ENCODE measurements at places on chromosomes 7 and 10. TPM values are rescaled to one million over a fixed set of nuclear protein-coding genes. Genes with fewer than 3 reads are reported as not detected.
A peak's percentile ranks its signal among the peaks of the same experiment; 100 is the strongest.

- no peak overlapping the region for H3K27ac ChIP-seq
- no peaks in the 10 kb centered on the region for H3K27me3 ChIP-seq
- DNase-seq: no peak
- H3K36me3 ChIP-seq: no peaks in the 10 kb centered on the region
These were observed 215.9 kb downstream of the PARD3 start for GRCh38 chr10:34599026-34599795.

- no peak for DNase-seq
- H3K4me3 ChIP-seq: no peak overlapping the region
- H3K4me1 ChIP-seq: peaks cover 2% of the 10 kb centered on the region
- H3K36me3 ChIP-seq: no peaks in the 10 kb centered on the region
- H3K27me3 ChIP-seq: peaks cover 2% of the 10 kb centered on the region
- H3K27ac ChIP-seq: no peak overlapping the region
These were observed 148.9 kb downstream of the ITGA8 start for GRCh38 chr10:15570738-15571339.

- no peak for DNase-seq
- no peak overlapping the region for H3K4me3 ChIP-seq
- H3K27me3 ChIP-seq: peaks cover 3% of the 10 kb centered on the region
- H3K27ac ChIP-seq: no peak overlapping the region
- H3K4me1 ChIP-seq: no peaks in the 10 kb centered on the region
These were observed 917.0 kb downstream of the TYW1 start for GRCh38 chr7:67913604-67914003.

DNA sequence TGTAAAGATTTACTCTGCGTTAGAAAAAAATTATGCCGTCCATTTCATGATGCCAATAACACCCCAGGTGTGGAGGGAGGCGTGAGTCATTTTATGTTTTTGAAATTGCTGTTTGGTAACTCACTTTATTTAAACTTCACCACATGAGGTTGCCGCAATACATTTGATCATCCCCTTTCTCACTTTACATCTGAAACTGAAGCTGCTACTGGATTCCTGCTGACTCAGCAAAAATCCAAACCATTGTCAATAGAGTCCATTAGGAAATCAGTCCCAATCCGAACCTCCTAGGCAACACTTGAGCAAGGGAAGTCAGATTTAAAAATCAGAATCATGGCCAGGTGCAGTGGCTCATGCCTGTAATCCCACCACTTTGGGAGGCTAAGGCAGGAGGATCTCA lies 136.6 kb upstream of the SVIL start:
- DNase-seq: no peak
- H3K27me3 ChIP-seq: peaks cover 3% of the 10 kb centered on the region
- H3K27ac ChIP-seq: no peak overlapping the region
- H3K4me1 ChIP-seq: no peaks in the 10 kb centered on the region
- no peak overlapping the region for H3K4me3 ChIP-seq
- H3K36me3 ChIP-seq: peaks cover 4% of the 10 kb centered on the region

SEMA3C gene
- total RNA-seq: 0.26 TPM

DNA sequence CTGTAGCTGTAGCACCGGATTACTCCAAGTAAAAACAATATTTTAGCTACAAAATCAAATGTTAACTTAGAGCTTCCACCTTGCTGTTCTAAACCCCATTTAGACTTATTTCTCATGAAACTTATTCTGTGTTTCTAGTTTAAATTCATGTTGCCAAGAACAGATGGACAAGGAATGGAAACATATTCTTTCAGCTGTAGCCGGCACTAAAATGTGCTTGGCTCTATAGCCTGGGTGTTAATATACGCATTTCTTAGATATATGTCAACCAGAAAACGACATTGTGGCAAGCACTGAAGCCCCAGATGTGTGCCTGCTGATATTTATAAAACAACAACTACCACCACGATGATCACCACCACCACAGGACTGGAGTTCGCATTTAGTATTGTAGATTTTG lies 190.3 kb upstream of the ETV1 start:
- H3K27me3 ChIP-seq: no peaks in the 10 kb centered on the region
- no peaks in the 10 kb centered on the region for H3K4me1 ChIP-seq
- no peak overlapping the region for H3K27ac ChIP-seq
- no peaks in the 10 kb centered on the region for H3K36me3 ChIP-seq
- DNase-seq: no peak
- no peak overlapping the region for H3K4me3 ChIP-seq

GRCh38 chr10:3407208-3407607 lies 234.6 kb upstream of the PITRM1 start:
- H3K4me3 ChIP-seq: no peak overlapping the region
- H3K4me1 ChIP-seq: peaks cover 21% of the 10 kb centered on the region
- H3K36me3 ChIP-seq: peaks cover 9% of the 10 kb centered on the region
- H3K27ac ChIP-seq: no peak overlapping the region
- no peak for DNase-seq

DNA sequence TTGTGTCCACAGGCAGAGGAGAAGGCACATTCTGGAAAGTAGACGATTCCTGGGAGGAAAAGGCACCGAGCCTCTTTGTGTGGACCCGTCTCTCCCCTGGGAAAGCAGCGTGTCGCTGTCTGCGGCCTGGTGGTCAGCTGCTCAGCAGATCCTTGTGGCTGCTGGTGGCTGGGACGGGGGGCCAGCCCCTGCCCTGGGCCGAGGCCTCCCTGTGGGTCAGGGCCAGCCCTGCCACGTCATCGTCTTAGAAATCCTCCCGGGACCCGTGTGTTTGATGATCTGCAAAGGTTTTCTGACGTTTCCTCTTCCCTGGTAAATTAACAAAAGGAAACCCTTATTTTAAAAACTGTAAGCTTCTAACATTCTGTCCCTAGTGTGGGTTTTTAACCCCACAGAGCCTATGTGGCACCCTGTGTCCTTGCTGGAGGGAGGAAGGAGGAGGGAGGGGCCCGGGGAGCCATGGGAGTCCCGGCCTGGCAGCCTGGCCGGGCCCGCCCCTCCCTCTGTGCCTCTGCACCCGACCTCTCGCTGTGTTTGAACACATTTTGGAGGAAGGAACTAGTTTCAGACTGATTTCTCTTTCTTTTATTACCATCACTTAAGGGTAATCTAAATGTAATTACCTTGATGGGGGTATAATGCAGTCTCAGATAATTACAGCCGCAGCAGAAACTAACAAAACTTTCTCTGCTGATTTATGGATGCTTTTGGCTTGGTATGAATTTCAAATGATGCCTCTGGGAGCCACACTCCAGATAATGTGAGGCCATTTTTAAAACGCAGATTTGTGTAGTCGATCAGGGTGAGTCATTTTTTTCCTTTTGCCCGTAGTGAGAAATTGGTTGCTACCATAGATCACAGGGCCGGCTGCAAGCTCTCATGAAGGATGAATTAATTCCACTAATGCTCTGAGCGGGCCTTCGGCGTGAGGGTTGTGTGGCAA lies 85.5 kb downstream of the NKX6-2 start:
- H3K36me3 ChIP-seq: peaks cover 19% of the 10 kb centered on the region
- peaks cover 8% of the 10 kb centered on the region for H3K27me3 ChIP-seq
- H3K4me1 ChIP-seq: no peaks in the 10 kb centered on the region

- peak; percentile 92 for DNase-seq
- H3K4me3 ChIP-seq: no peak overlapping the region
- H3K27ac ChIP-seq: no peak overlapping the region
- peaks cover 11% of the 10 kb centered on the region for H3K27me3 ChIP-seq
- no peaks in the 10 kb centered on the region for H3K36me3 ChIP-seq
- no peaks in the 10 kb centered on the region for H3K4me1 ChIP-seq
These were observed 31.8 kb upstream of the OCM2 start for GRCh38 chr7:98021588-98022351.

DNA sequence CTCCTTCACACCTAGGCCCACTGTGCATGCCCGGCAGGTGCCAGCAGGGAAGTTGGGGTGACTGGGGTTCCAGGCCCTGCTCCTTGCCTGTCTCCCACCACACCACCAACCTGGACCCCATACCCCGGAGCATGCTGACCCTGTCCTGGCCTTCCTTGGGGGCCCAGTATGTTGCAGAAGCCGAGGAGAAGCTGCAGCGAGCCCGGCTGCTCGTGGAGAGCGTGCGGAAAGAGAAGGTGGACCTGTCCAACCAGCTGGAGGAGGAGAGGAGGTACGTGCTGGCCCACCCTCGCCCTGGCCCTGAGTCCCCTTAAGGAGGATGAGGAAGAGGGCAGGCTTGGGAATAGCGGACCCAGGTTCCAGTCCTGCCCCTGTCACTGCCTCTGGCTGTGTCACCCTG lies 70.8 kb downstream of the CLIP2 start:
- DNase-seq: no peak
- H3K27ac ChIP-seq: no peak overlapping the region
- peaks cover 54% of the 10 kb centered on the region for H3K36me3 ChIP-seq
- peaks cover 9% of the 10 kb centered on the region for H3K4me1 ChIP-seq
- H3K4me3 ChIP-seq: no peak overlapping the region

SPDYE8 gene
- total RNA-seq: 0.13 TPM

IGF2BP3 gene
- total RNA-seq: 92.8 TPM

NKX1-2 gene
- 0.77 TPM for total RNA-seq

- H3K4me3 ChIP-seq: no peak overlapping the region
- H3K27me3 ChIP-seq: peaks cover 9% of the 10 kb centered on the region
- H3K36me3 ChIP-seq: peaks cover 15% of the 10 kb centered on the region
- H3K27ac ChIP-seq: no peak overlapping the region
- no peak for DNase-seq
These were observed 3.0 kb upstream of the NCAPG2 start for GRCh38 chr7:158707610-158708009.

GRCh38 chr10:36423821-36424248 lies 701.6 kb upstream of the ANKRD30A start:
- DNase-seq: no peak
- peaks cover 4% of the 10 kb centered on the region for H3K36me3 ChIP-seq
- H3K27me3 ChIP-seq: no peaks in the 10 kb centered on the region
- no peak overlapping the region for H3K27ac ChIP-seq
- peaks cover 3% of the 10 kb centered on the region for H3K4me1 ChIP-seq

DNA sequence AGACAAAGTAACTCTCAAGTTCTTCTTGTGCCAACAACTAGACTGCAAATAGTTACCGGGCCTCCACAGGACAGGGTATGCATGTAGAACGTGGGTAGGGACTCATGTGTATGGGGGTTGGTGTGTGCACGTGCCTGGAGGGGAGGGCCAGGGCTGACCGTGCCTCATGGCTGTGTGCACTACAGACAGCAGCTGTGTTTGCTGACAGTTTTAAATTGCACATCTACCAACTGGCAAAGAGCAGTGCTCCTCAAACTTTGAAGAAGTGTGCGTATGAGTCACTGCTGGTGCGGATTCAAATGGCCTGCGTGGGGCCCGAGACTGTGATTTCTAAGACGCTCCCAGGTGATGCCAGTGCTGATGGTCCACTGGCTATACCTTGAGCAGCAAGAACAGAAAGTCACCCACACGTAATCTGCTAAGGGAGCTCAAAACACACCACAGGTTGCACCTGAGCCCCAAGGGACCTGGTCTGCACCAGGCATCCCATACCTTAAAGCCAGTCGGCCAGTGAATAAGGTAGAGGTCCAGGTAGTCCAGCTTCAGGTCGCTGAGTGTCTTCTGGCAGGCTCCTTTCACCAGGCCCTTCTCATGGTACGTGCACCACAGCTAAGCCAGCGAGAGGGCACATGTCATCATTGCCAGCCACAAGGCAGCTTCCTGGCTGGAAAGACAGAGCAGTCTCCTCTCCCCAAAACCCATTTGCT lies 8.5 kb downstream of the AKR1B1 start:
- H3K27me3 ChIP-seq: peaks cover 4% of the 10 kb centered on the region
- no peak overlapping the region for H3K4me3 ChIP-seq
- H3K27ac ChIP-seq: no peak overlapping the region
- H3K4me1 ChIP-seq: peaks cover 12% of the 10 kb centered on the region

DNA sequence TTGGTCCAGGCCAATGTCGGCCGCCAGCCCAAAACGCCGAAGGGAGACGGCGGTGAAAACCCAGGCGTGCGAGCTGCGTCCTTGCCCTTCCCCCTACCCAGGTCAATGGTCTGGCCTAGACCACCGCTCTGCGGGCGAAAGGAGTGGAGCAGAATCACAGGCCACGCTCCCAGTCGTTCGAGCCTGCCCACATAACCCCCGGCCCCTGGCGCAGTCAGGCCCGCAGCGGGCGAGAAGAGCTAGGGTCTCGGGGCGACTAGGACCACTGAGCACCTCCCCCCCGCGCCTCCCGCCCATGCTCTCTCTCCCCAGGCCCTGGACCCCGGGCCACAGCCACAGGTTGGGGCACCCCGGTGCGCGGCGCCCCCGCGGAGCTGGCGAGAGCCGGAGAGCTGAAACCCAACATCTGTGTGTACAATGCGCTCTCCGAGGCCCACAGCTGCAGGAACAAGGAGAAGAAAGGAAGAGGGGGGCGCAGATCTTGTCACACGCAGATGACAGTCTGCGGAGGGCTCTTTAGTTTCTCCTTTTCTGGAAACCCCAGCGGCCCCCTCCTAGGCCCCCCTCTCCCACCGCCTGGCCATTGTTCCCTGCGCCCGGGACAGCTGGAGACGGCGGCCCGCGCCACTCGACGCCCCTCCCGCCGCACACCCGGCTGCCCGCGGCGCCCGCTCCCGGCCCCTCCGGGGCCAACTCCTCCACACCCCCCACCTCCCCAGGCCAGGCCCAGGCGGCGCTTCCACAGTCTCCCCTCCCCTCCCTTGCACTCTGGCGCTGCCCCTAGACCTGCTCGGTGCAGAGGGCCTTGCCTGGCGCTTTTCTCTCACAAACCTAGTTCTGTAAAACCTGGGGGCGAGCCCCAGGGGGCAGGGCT lies 355.0 kb downstream of the DNAJB6 start:
- H3K4me1 ChIP-seq: no peaks in the 10 kb centered on the region
- no peak overlapping the region for H3K27ac ChIP-seq
- H3K36me3 ChIP-seq: peaks cover 9% of the 10 kb centered on the region
- H3K27me3 ChIP-seq: no peaks in the 10 kb centered on the region
- no peak for DNase-seq
- no peak overlapping the region for H3K4me3 ChIP-seq

SPDYE1 gene
- not detected for total RNA-seq

DNA sequence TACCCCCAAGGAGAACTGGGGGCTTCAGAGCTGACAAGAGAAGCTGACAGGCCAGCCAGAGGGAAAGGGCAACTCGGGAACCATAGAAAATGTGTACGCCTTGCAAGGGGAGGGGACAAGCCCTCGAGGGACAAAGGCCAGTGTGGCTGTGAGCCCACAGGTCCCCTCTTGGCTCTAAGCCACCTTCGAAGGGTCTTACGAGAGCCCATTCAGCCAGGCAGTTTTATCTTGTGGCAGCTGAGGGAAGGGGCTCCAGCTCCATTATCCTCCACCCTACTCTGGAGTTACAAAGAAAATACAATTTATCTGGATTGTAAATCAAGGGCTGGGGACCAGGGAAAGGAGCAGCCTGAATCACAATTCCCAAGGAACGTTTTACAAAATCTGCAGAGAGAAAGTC lies 159.5 kb upstream of the ZMIZ1 start:
- no peak overlapping the region for H3K4me3 ChIP-seq
- H3K36me3 ChIP-seq: no peaks in the 10 kb centered on the region
- H3K4me1 ChIP-seq: peaks cover under 1% of the 10 kb centered on the region
- no peak for DNase-seq

PRKCQ gene
- total RNA-seq: 24.0 TPM
